HT1080 (cell line): ENCODE measurements at places on chromosomes 12 and 14. TPM values are rescaled to one million over a fixed set of nuclear protein-coding genes. Genes with fewer than 3 reads are reported as not detected.

Gene KIF5A
- total RNA-seq: not detected in 2 replicates

DNA sequence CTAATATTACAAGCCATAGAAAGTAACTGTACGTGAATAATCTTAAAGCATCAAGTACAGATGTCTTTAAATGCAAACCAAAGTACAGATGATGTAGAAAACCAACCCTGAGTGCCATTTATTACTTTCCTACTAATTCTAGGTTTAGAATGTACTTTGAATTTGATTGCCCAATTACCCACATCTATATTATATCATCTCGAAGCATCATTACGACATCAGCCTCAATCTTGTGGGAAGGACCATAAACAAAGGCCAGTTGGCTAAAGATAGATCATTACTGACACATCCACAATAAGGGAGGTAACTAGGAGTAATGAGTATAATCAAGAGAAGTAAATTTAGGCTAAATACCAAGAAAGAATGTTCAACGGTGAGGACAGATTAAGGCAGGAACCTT is 478.9 kb downstream of the BCAT1 start:
- no peak for DNase-seq

GRCh38 chr14:106691601-106692291 is 1165.4 kb downstream of the TMEM121 start:
- DNase-seq: peak; percentile 1

- DNase-seq: no peak
These were observed 106.9 kb upstream of the DYRK2 start for GRCh38 chr12:67541625-67541991.

DNA sequence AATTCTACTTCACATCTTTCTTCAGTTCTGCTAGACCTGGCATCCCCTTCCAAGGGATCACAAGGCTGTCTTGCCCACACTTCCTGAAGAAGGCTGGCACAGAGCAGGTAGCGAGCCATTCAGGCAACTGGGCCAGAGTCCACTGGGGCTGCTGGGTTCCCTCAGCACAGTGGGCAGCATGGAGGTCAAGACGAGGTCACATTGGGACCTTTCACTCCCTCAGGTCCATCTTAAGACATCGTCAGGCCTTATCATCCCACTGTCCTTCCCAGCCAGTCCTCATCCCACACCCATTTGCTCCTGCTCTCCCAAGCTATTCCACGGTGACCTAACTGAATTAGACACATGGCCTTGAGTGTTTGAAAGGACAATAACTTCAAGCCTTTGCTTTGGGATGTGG is 143.1 kb upstream of the HIF1A start:
- DNase-seq: no peak

Gene TMCC3
- 5.2 TPM in 2 replicates for total RNA-seq

DNA sequence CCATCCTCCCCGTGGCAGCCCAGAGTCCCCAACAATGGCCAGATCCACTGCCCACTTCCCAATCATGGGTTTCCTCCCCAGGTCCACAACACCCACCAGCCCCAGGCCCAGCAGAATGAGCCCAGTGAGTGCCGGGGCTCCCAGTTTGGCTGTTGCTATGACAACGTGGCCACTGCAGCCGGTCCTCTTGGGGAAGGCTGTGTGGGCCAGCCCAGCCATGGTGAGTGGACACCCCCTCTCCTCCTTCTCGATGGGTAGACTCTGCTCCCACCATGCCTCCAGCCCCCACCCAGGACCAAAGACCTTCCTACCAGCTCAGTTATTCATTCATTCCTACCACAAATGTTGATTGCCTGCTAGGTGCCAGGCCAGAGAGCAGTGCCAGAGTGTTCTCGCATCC is 23.8 kb downstream of the PAPLN start:
- DNase-seq: no peak

DNA sequence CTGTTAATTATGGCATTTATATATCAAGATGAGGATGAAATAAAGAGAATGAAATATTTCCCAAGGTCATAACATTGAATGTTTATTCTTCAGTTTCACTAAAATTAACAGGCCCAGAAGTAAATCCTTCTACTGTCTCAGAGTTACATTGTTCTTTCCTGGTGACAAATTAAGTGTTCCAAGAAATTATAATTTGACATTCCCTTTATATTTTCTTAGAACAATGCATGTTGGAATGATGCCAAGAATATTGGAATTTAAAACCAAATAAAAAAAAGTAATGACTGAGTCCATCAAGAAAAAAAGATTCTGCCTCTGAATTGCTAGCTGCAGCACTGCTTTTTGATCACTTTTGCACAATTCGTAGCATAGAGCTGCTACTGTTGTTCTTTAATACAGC is 152.1 kb downstream of the METTL25 start:
- no peak for DNase-seq

DNA sequence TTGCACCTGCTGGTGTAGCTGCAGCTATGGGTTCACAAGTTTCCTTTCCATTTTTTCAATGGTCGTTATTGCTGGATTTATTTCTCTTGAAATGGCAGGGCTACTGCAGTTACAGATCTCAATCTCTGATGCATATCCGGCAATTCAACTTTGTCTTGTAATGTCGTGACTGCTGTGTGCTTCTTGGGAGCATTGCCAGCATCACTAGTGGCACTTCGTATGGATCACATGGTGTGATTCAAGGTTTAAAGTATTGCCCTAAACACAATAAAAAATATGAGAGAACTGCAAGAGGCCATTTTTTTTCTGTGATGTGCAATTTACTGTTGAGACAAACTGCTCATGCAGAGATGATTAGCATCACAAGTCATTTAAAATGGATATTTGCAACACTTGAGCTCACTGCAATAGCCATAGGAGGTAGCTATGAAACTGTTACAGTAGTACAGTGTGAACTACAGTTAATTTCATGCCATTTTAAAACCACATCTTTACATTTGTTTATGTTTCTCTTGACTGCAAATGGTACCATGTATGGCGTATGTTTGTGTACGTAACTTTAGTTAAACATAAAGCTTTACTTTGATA is 217.4 kb upstream of the PDE3A start:
- no peak for DNase-seq

GRCh38 chr12:50708631-50709030 is 55.3 kb upstream of the ATF1 start:
- no peak for DNase-seq

DNA sequence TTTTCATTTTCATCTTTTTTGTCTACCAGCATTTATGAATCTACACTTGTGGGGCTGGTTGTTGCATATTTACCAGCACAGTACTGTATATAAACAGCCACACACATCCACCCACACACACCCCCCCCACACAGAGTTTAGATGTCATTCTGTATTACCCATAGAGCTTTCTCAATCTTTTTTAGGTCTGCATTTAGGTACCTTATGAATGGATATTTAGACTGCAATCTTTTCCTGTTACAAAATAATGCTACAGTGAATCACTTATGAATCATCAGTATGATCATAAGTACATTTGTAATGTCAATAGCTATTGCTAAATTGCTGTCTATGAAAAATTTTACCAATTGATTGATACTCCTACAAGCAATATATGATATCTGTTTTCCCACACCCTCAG is 67.3 kb upstream of the STK38L start:
- peak; percentile 52 for DNase-seq

Gene CMA1
- total RNA-seq: not detected in 2 replicates

- DNase-seq: peak; percentile 11
These were observed 155.4 kb upstream of the NEDD1 start for GRCh38 chr12:96751626-96752025.

DNA sequence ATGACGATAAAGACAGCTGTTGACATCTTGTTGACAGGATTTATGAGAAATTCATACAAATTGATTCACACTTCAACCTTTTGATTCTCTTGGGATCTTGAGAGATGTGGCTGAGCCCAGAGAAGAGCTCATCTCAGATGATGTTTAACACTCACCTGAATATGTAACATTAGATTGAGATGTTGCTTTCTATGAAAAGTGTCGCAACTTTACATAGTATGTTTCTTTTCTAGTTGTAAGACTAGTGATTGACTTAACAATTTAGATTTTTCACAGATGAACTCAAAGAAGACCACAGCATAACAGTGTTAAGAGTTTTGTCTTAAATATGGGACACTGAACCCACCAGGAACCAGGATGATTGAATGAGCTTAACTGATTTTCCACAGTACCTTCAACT is 40.6 kb upstream of the P2RX7 start:
- no peak for DNase-seq

DNA sequence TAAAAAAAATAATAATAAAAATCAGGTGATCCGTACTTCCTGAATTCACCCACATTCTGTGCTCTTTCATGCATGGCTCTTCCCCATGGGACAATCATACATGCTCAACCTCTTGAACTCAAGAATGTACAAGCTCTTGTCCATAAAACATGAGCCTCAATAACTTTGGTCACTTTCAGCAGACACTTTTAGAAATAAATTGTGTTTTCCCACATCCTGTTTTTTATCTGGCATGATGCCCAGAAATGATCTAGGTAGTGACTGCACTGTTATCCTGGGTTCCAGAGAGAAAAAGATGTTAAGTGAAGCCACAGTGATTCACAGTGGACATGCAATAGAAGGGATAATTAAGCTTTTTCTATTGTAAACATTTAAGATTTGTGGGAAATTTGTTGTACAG is 537.6 kb upstream of the TMEM132C start:
- DNase-seq: peak; percentile 57

GRCh38 chr12:107406932-107407331 is 278.7 kb upstream of the PWP1 start:
- DNase-seq: no peak

GRCh38 chr14:22932146-22932545 is 3.0 kb upstream of the PRMT5 start:
- no peak for DNase-seq

Gene MED13L
- 25.8 and 27.5 TPM in 2 replicates for total RNA-seq

DNA sequence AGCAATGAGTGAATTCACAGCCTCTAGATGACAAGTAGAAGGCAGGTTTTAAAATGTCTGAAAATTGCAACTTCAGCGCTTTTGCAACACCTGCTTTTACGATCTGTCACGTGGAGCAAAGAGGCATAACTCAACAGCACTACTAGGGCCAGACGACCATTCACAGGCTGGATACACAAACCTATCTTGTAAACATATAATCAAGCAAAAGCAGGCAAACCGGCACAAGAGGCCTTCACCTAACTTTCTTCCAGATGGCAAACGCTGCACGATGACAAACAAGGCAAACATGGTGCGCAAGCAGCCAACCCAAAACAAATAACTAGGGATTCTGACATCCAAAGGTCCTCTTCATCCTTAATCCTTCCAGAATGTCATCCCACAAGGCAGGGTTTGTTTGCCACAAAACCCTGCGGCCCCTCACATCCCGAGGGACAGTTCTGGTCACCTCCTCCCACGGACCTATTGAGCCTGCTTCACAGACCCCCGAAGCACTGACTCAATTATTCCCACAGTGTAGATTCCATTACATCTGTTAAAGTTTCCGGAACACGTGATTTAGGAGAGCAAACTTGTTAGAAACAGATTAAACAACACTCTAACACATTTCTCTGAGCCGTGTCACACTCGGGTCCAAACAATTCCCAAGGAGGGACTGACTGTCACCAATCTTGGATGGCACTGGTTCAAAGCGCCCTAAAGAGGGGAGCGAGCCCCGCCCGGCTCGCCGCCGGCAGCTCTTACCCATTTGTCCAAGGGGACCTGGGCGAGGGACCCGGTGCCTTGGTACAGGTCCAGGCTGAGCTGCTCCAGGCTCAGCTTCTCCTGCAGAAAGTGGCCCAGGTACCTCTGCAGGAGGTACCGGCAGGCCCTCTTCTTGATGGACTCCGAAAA is 823 bp downstream of the ATG2B start:
- DNase-seq: peak; percentile 61

Gene NUAK1
- total RNA-seq: 7.5 and 10.7 TPM in 2 replicates

Gene TMTC2
- 1.6 and 1.7 TPM in 2 replicates for total RNA-seq
